Panc1 (cell line): ENCODE measurements at places on chromosomes 5 and 9. TPM values are rescaled to one million over a fixed set of nuclear protein-coding genes. Genes with fewer than 3 reads are reported as not detected.

Gene ARHGEF28
- 34.8 TPM for total RNA-seq

Gene SPINK13
- not detected for total RNA-seq

Gene CMBL
- total RNA-seq = 43.2 TPM

Gene CCL27
- total RNA-seq = 0.95 TPM

Gene SLC45A2
- not detected for total RNA-seq

Gene SPAAR
- total RNA-seq = not detected

Gene ANKRD31
- total RNA-seq = not detected

Gene ORM2
- total RNA-seq = 0.77 TPM

Gene HRH2
- total RNA-seq = 0.33 TPM

Gene TMEM215
- not detected for total RNA-seq

Gene C9
- 0.05 TPM for total RNA-seq

Gene SH2D3C
- total RNA-seq = 0.49 TPM

Gene KCNV2
- total RNA-seq = not detected

Gene STPG3
- total RNA-seq = 0.26 TPM

Gene FAM169A
- 23.1 TPM for total RNA-seq

Gene ZNF366
- not detected for total RNA-seq

Gene PCDHA1
- not detected for total RNA-seq

Gene CSF2
- not detected for total RNA-seq

Gene RFESD
- 2.2 TPM for total RNA-seq

Gene STK32A
- total RNA-seq = not detected

Gene FAM221B
- total RNA-seq = not detected

Gene TAF11L2
- not detected for total RNA-seq

Gene ANGPTL2
- total RNA-seq = 0.08 TPM

Gene POLR3G
- total RNA-seq = 23.4 TPM

Gene SELENOP
- 1.6 TPM for total RNA-seq

Gene CAVIN4
- total RNA-seq = 0.82 TPM

Gene CCNO
- 12.3 TPM for total RNA-seq

Gene MYMK
- total RNA-seq = not detected

Gene ASPN
- not detected for total RNA-seq

Gene COL27A1
- 5.1 TPM for total RNA-seq

Gene ARID3C
- total RNA-seq = 0.33 TPM

Gene SPACA9
- total RNA-seq = 3.0 TPM

Gene MYOZ3
- total RNA-seq = 1.7 TPM

Gene SPATA31C1
- not detected for total RNA-seq

Gene INSYN2B
- total RNA-seq = 0.28 TPM

Gene CLIC3
- 6.2 TPM for total RNA-seq

Gene WDR38
- total RNA-seq = not detected

Gene CCL21
- not detected for total RNA-seq

Gene LOX
- total RNA-seq = 0.62 TPM

Gene LEAP2
- 1.4 TPM for total RNA-seq
